ENCODE measurements at places on chromosomes 12 and 14. TPM values are rescaled to one million over a fixed set of nuclear protein-coding genes. Genes with fewer than 3 reads are reported as not detected.

Gene CCDC60
- total RNA-seq, result 1.4 TPM

Gene FBXO33
- total RNA-seq, result 15.4 TPM

Gene HOXC13
- total RNA-seq, result not detected

Gene DACT1
- 1.4 TPM for total RNA-seq

Gene DNAH10
- total RNA-seq, result under 0.01 TPM

Gene PSMC6
- total RNA-seq, result 113 TPM

Gene AICDA
- total RNA-seq, result not detected

Gene TESPA1
- not detected for total RNA-seq

Gene SAMD15
- total RNA-seq, result under 0.01 TPM

Gene RNASE7
- 33.8 TPM for total RNA-seq

Gene TMEM233
- not detected for total RNA-seq

Gene DPPA3
- not detected for total RNA-seq

Gene GOLT1B
- total RNA-seq, result 72.5 TPM

Gene HHIPL1
- 1.0 TPM for total RNA-seq

Gene FGF23
- total RNA-seq, result not detected

Gene ANKLE2
- total RNA-seq, result 48.5 TPM

Gene GPR137C
- under 0.01 TPM for total RNA-seq

Gene PMEL
- 1.4 TPM for total RNA-seq

Gene PRH2
- not detected for total RNA-seq

Gene SERPINA9
- total RNA-seq, result not detected

Gene FSCB
- not detected for total RNA-seq

Gene NRIP2
- not detected for total RNA-seq

Gene APAF1
- 6.2 TPM for total RNA-seq

Gene RGS6
- total RNA-seq, result not detected

Gene ZFYVE21
- total RNA-seq, result 56.0 TPM

Gene FOXN4
- total RNA-seq, result not detected
